Progenitor cell of endocrine pancreas (in vitro differentiated cells): ENCODE measurements at places on chromosomes 12 and 14. TPM values are rescaled to one million over a fixed set of nuclear protein-coding genes. Genes with fewer than 3 reads are reported as not detected.

DNA sequence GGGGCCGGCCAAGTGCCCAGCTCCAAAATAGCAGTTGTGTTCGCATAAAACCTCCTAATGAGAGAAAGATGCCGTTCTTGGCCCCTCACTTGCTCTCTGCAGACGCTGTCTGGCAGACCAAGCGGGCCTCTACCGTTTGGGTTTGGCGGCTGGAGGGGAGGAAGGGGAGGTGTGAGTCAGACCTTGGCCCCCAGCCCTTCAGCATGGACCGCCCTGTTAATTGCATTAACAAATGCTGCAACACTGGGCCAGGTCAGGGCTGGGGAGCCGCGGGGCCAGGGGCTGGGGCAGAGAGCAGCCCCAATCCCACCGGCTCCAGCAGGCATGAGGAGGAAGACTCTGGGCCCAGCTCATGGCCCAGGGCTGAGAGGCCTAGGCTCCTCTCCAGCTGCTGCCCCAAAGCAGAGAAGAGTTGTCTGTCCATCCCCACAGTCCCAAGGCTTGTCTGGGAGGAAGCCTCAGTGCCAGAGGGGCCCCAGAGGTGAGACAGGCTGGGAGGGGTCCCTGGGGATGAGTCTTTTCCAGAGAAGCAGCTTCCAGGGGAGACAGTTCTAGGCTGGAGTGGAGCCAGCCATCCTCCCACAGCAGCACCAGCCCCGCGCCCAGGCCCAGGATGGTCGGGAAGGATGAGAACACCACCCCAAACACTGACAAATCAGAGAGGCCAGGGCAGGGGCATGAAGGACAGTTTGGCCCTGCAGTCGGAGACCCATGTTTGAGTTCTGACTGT, 16.9 kb downstream of the LTBP2 start:
- no peak for DNase-seq

DNA sequence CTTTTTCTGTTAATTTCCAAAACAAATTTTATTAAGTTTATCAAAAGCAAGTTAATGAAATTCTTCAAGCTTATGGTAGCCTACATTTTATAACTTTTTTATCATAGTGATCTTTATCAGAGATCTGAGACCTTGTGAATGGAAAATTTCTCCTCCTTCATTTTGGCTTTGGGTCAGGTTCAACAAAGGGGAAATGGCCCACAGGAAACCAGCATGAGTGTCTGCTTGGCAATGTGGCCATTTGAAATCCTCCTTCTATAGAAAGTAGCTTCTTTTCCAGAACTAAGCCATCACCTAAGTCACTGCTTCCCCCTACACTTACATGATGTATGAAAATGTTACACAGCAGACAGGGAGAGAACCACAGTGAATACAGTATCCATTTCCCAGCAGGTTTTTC, 1.6 kb downstream of the RHOJ start:
- DNase-seq = no peak

DNA sequence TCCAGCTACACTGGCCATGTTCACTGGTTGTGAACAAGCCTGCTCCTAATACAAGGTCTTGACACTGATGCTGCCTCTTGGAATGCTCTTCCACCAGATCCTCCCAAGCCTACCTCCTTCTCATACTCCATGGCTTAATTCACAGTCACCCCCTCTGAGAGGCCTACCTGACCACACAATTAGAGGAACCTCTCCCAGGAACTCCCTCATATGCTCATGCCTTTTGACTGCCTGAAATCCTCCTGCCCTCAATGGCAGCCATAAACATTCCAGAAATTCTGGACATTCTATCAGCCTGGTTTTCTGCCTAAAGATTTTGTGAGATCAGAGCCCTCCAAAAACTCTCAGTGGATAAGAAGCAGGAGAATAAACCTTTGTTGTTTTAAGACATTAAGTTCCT, 340.2 kb downstream of the C12orf75 start:
- no peak for DNase-seq

- DNase-seq = no peak
Observed at GRCh38 chr12:53046655-53047220, 3.1 kb upstream of the TNS2 start.

GRCh38 chr12:53227836-53228235, 4.2 kb downstream of the RARG start:
- no peak for DNase-seq

Gene AHNAK2
- total RNA-seq = 1.1 and 1.2 TPM in 2 replicates

- no peak for DNase-seq
Observed at GRCh38 chr14:93926873-93927799, at the start of gene FAM181A. TSS of gene FAM181A (plus strand) at chr14:93927344. CDS start at chr14:93928286, 942 bp downstream.

DNA sequence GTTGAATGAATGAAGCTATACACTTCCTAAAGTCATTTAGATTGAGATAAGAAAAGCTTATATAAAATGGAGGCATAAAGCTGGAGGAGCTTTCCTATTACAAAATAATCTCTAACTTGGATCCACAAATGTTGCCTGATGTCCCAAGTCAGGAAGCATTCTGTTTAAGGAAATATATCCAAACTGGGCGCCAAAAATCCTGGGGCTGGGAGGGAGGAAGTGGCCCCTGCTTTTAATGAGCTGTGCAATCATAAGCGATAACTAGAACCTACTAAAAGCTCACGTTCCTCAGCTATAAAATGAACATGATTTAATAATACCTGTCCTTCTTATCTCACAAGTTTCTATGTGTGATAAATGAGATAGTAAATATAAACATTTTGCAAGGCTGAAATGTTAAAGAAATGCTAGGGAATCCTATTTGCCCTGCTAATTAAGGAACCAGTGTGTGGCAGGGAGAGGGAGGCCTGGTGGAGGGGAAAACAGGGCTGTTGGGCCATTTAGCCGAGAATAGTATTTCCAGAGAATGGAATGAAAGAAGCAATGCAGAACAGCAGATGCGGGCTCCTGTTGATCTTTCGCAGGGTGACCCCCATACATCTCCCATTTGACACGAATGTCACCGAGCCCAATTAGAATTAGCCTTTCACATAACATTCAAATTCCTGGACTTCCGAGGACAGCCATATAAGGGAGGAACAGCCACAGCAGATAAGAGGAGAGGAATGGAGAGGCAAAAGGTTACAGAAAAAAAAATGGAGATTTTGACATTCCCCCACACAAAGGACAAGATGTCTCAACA, 25.9 kb downstream of the DUSP6 start:
- no peak for DNase-seq

Gene CPNE8
- 1.7 and 3.2 TPM in 2 replicates for total RNA-seq

- no peak for DNase-seq
Observed at GRCh38 chr12:2410496-2410895, 357.7 kb downstream of the CACNA1C start.

DNA sequence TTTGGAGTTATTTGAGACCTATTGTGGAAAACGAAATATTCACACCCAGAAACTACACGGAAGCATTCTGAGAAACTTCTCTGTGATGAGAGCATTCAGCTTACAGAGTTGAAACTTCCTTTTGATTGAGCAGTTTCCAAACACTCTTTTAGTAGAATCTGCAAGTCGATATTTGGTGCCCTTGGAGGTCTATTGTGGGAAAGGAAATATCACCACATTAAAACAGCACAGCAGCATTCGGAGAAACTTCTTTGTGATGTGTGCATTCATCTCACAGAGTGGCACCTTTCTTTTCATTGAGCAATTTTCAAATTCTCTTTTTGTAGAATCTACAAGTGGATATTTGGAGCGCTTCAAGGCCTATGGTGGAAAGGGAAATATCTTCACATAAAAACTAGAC, 595.7 kb upstream of the ALG10B start:
- DNase-seq = no peak

Gene ULK1
- total RNA-seq = 111 and 122 TPM in 2 replicates

Gene PIWIL1
- not detected in 2 replicates for total RNA-seq
